ENCODE measurements at places on chromosomes 11 and 22.

DNA sequence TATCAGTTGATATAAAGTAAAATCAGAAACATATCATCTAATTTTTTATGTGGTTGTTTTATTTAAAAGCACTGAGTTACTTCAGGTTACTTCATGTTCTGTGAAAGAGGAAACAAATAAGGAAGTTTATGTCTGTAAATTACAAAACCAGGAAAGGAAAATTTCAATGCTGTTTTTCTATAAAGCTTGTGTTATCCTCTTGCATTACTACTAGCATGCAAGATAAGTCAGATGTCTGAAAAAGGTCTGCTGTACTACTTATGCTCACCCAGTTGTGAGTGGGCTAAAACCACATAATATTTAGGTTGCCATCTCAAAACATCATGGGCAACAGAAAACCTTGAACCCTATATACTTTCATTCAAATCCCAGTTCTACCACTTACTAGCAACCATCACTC, 121.5 kb downstream of the ATG16L2 start:
- no peak for DNase-seq

DNA sequence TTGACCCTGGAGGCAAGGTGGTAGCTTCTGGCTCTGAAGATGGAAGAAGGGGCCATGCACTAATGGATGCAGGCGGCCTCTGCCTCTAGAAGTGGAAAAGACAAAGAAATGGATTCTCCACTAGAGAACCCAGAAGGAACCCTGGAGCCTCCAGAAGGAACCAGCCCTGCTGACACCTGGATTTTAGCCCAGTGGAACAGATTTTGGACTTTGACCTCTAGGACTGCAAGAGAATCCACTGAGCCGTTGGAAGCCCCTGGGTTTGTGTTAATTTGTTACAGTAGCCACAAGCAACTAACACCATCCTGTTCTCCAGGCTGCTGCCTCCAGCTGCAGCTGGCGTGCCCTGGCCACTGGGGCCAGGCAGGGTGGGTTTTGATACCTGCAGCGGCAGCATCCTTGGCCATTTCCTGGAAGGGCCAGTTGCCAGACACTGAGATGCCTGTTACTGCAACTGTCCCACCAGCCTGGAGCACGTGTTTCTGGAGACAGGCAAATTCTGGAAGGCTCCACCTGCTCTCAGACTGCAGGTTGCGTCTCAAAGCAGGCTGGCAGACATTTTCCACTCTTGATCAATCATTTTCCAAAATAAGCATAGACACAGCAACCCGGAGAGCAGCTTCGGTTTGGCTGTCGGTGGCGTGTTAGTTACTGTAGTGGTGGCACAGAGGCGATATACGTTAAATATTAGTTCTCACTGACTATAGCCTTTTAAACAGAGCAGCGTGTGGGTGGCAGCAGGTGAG, 76.8 kb upstream of the PARVG start:
- no peak for DNase-seq

DNA sequence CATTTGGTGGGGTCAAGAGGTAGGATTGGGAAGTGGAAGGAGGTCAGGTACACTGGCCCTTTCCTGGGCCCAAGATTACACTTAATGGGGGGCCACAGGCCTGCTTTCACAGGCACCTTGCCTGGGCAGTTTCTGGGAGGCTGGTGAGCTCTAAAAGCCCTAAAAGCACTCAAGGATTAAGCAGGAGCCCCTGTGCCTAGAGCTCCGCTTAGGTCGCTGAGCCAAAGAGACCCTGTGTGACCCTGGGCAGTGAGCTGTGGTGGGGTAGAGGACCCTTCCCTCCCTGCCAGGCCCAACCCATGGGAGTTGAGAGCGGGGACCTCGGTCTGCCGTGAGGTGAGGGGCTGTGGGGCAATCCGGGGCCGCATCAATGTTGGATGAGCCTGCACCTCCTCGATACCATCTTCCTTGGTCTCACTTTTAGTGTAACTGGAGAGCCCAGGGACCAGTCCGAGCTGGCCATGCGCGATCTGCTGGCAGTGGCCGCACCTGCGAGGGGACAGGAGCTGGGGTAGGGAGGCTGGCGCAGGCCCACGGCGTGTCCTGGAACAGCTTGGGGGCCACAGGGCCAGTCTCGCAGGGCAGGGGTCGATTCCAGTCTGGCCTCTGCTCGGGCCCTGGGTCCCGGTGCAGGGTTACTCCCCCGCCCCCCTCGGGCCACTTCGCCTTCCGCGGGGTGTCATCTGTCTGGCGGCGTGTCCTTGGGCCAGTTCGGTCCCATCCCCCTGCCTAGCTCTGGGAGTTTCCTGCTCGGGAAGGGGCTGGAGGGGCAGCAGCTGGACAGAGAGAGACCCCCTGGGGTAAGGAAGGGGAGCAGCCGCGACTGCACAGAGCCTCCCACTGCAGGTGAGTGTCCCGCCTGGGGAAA, 44.3 kb downstream of the EIF3F start:
- DNase-seq = no peak

GRCh38 chr22:29231971-29232959, 26.6 kb downstream of the EMID1 start:
- no peak for DNase-seq

- DNase-seq = no peak
Observed at GRCh38 chr11:118239509-118240205, 12.5 kb downstream of the MPZL3 start.

GRCh38 chr11:17579451-17579850, 32.4 kb downstream of the OTOG start:
- no peak for DNase-seq

GRCh38 chr11:42661942-42662341, 649.9 kb upstream of the API5 start:
- DNase-seq = no peak

GRCh38 chr22:36258701-36259614, 6.0 kb downstream of the APOL1 start:
- no peak for DNase-seq

DNA sequence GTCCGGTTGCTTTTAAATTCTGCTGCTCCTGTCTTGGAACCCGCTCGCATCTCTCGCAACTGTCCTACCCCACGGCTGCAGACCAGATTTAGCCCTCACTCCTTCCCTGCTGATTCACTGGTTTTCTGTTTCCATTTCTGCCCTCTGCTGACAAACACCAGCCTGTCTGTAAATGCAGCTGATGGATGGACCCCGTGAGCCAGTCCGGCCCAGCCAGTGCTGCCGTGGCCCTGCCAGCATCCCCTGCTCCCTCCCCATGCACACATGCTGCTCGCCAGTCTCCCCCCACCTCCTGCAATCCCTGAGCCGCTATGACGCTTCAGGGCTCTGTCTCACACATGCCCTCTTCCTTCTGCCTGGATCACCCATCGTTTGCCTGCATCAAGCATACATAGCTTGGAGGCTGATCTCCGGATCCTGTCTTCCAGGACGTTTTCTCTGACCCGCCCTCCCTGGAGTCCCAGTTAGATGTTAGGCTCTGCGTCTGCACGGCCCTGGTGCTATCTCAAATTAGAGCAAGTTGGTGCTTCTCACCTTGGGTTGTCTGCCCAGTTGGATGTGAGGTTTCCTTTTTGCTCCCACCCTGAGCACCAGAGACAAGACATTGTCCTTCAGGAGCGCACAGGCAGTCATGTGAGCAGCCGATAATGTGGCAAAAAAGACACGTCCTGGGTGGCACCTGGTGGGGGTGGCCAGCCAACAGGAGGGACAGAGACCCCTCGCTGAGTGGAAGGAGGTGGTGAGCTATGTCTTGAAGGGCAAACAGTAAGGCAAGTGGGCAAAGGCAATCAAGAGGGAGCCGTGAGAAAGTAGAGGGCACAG, 4.3 kb upstream of the ACR start:
- no peak for DNase-seq

- DNase-seq = no peak
Observed at GRCh38 chr11:123047266-123047946, 14.5 kb downstream of the HSPA8 start.

- DNase-seq = no peak
Observed at GRCh38 chr22:20001082-20001638, 15.5 kb downstream of the ARVCF start.

GRCh38 chr11:116849060-116849459, 11.6 kb upstream of the APOA1 start:
- no peak for DNase-seq

DNA sequence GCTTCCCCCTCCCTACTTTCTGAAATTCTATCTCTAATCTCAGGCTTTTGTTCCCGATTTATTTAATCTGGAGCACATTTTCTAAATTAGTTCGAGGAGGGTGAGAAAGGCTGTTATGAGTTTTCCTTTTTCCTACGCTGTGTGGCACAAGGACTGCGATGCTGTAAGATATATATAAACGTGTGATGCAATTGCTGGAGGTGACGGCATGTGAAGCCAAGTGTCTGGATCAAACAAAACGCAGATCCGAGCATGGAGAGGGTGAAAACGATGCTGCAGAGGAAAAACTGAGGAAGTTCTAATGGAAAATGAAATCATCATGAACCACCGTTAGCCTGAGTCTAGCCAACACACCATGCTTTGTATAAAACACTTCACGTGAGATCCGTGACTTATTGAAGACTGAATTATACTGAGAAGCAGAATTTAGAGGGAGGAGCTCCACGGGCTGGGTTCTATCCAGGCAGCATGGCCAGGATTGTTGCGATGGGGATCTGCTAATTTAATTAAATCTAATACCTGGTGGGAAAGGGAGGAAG, 4.4 kb downstream of the PKNOX2 start:
- DNase-seq = no peak

DNA sequence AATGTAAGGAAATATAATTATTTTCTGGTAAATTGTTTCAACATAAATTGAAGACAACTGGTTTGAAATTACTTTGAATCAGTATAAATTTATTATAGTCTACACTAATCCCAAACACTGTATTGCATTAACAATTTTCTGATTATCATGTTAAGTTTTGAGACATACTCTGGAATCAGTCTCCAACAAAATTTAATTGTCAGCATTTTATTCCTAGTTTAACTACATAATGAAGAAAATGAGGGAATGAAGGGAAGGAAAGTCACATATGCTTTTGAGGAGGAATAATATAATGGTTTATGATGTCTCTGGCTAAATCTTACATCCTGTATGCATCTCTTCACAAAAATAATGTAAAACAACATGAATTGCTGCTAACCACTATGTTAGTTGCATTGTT, 14.2 kb downstream of the OR52E1 start:
- DNase-seq = no peak

DNA sequence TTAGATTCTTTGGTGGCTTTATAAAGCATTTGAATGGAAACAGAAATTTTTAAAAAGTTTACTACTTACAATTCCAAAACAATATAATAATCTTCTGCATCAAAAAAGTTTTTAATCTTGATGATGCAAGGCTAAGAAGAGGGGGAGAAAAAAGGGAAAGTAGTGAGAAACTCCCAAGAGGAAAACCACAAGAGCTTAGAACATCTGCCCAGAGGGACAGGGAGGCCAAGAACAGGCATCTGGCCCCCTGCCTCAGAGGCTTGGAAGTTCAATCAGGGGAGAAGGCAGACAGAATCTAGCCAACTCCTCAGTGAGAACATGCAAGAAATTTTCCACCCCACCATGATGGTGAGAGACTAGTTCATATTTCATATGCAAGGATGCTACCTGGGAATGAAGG, 23.8 kb upstream of the TTC28 start:
- DNase-seq = no peak

Data from Jurkat, Clone E6-1 (cell line).